ELF-1 (cell line): ENCODE measurements at places on chromosomes 6 and 20.

DNA sequence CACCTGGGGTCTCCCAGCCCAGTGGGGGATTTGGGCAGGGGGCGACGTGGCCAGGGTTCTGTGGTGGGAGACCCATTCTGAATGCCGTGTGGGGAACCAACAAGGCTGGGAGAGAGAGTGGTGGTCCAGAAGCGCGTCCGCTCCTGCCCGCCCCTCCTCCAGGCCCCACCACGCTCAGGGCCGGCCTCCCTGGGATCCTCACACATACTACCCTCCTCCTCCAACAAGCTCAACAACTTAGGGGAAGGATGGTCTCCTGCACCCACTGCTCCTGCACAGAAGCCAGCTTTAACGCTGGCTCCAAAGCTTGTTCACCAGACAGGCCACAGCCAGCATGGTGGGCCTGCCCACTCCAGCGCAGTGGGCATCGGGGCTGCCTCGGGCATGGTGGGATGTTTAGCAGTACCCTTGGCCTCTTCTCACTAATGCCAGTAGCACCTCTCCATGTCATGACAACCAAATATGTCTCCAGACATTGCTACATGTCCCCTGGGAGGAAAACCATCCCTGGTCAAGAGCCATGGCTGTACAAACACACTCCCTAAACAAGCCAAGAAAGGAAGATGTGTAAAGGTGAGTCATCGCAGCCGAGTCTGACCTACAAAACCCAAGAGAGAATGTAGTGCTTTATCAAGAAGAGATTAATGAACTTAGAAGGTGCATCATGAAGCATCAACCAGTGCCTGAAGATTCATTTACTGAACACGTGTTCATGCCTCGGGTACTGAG is 75.7 kb downstream of the BMP7 start:
- DNase-seq = no peak

- DNase-seq = no peak
Observed at GRCh38 chr20:44097521-44098255, 89.3 kb downstream of the JPH2 start.

- no peak for DNase-seq
Observed at GRCh38 chr20:62089393-62089792, 23.7 kb upstream of the TAF4 start.

- DNase-seq = no peak
Observed at GRCh38 chr20:51379601-51380341, 162.7 kb downstream of the NFATC2 start.

- DNase-seq = no peak
Observed at GRCh38 chr6:21634582-21634981, 41.0 kb downstream of the SOX4 start.
